Stimulated activated CD8-positive, alpha-beta memory T cell treated with anti-CD3 and anti-CD28 coated beads, Interleukin-15, amount 100 ng/mL, for 48 hours (primary cell): ENCODE measurements at places on chromosomes 1 and 21.

DNA sequence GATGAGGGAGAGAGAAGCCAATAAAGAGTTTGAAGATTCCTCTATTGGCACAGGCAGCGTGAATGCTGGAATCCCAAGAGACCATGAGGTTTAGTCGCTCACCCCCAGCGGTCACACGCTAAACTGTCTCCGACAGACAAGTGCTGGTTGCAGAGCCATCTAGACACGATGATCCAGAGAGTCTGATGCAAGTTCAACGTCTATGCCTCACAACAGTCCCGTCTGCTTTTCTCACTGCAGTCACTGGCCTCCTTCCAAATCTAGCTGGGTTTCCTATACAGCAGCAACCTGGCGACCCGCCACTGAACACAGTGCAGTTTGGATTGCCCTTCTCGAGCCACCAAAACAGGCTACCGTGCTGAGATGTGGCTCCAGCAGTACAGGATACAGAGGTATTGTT is 98.6 kb upstream of the KRTAP19-8 start:
- DNase-seq: no peak

- no peak for DNase-seq
These were observed 109.2 kb downstream of the USP25 start for GRCh38 chr21:15839026-15839425.

GRCh38 chr21:16594191-16594590 is 864.4 kb downstream of the USP25 start:
- no peak for DNase-seq

- DNase-seq: no peak
These were observed 199.1 kb upstream of the KCND3 start for GRCh38 chr1:112188611-112189010.

- DNase-seq: no peak
These were observed 592.3 kb upstream of the ADGRL2 start for GRCh38 chr1:81208441-81208840.

- no peak for DNase-seq
These were observed 150.3 kb upstream of the SPAG17 start for GRCh38 chr1:118335331-118335732.

GRCh38 chr21:41318218-41318617 is 1.6 kb downstream of the FAM3B start:
- no peak for DNase-seq

- no peak for DNase-seq
These were observed 67.3 kb downstream of the PLPPR4 start for GRCh38 chr1:99331636-99332035.

- DNase-seq: no peak
These were observed 470.5 kb downstream of the LTN1 start for GRCh38 chr21:28522014-28522799.

- DNase-seq: no peak
These were observed 1.4 kb upstream of the IRF2BP2 start for GRCh38 chr1:234611225-234611846.
